Esophagus muscularis mucosa (tissue), 4 donors: ENCODE measurements at places on chromosomes 6 and 20. TPM values are rescaled to one million over a fixed set of nuclear protein-coding genes. Genes with fewer than 3 reads are reported as not detected.

- no peak for DNase-seq
Observed at GRCh38 chr6:87590990-87591389, 1.1 kb downstream of the ORC3 start.

DNA sequence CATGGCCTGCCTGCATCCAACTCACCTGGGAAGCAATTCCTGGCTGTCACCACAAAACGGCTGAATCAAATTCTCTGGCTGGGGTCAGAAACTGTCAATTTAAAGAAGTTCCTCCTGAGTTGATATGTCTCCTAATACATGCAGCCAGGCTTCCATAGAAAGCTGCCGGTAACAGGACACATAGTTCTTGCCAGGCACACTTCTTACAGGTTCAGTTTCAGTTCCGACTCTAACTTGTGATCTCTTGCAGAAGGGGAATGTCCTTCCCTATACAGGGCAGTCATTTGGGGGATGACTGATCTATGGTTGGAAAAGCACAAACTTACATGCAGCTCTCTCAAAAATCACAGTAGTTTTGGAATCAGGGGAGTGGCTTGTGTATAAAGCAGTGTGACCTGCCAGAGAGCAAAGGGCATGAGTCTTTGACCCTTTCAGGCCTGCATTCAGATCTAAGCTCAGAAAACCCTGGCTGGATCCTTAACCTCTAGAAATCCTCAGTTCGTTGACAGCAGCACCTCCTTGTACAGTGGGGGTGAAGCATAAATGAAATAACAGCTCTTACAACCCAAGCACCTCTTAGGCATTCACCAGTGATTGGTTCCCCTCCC is 195.6 kb downstream of the SCP2D1 start:
- DNase-seq = no peak

GRCh38 chr6:41702771-41703494 is 32.5 kb downstream of the TFEB start:
- DNase-seq = no peak

GRCh38 chr6:150531957-150532356 is 67.7 kb upstream of the PLEKHG1 start:
- no peak for DNase-seq

DNA sequence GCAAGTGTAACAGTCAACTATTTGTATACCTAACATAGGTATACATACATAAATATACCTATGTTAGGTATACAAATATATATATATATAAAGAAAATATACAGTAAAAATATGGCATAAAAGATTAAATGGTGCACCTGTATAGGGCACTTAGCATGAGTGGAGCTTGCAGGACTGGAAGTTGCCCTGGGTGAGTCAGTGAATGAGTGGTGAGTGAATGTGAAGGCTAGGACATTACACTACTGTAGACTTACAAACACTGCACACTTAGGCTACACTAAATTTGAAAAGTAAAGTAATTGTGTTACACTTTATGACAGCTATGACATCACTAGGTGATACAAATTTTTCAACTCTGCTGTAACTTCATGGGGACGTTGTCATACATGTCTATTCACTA is 65.6 kb downstream of the CDC5L start:
- DNase-seq = no peak

DNA sequence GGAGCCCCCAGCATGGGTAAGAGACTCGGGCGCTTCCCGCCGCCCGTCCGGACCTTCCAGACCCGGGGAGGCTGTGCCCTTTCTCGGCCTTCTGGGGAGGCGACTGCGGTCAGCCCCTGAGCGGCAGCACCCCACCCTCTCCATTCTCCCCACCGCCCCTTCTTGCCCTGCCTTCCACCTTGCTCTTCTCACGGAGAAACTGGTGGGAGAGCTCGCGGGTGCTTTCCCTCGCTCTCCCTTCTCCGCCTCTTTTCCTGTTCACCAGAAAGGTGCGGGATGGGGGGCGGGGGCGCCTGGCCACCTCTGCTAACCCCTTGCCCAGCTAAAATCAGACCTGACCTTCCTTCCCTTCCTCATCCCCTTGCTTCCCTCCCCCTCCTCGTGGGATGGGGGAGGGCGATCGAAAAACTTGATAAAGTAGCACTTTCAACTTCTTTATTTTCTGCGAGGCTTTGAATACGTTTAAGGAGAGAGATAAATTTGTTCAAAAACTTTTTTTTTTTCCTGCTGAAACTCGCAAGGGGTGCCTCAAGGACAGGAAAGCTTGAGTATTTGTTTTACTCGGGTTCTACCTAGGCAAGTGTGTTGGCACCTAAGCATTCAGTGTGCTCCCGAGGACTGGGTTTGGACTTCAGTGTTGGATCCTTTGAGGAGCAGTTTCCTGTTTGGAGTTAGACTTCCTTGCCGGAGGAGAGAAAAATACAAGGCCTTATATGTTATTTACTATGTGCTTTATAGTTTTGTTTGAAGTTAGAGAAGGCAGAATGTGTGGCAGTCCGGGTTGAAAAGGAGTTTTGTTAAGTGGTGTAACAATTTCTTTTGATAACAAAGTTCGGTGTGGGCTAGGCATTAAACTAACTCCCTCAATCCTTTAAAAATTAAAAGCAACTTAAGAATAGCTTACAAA is 897 bp downstream of the CD2AP start:
- no peak for DNase-seq

GRCh38 chr6:147586044-147586443 is 77.6 kb downstream of the SAMD5 start:
- DNase-seq = no peak

DNA sequence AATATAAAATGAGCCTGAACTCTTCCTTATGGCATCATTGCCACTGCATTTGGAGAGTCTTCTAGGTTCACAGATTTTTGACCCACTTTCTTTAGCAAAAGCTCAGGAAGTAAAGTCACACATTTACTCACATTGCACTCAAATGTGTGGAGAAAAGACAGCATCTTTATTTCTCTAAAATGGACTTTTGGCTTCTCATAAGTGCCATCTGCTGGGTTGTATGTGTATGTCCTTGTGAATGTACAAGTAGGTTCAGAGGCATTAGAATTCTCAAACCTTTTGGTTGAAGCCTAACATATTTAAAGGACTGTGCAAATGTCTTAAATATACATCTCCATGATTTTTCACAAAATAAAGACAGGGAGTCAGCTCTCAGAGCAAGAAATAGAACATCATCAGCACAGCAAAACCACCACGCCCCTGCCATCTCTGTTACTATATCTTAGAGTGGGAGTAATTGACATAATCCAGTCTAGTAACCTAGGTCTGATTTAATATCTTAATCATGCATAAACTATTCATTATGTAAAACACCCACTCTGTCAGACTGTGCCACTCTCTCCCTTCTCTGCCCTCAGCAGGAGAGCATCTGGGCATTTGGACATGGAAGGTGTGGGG is 42.2 kb upstream of the SPTLC3 start:
- DNase-seq = no peak

GRCh38 chr6:47348316-47348863 is 38.7 kb upstream of the TNFRSF21 start:
- no peak for DNase-seq

DNA sequence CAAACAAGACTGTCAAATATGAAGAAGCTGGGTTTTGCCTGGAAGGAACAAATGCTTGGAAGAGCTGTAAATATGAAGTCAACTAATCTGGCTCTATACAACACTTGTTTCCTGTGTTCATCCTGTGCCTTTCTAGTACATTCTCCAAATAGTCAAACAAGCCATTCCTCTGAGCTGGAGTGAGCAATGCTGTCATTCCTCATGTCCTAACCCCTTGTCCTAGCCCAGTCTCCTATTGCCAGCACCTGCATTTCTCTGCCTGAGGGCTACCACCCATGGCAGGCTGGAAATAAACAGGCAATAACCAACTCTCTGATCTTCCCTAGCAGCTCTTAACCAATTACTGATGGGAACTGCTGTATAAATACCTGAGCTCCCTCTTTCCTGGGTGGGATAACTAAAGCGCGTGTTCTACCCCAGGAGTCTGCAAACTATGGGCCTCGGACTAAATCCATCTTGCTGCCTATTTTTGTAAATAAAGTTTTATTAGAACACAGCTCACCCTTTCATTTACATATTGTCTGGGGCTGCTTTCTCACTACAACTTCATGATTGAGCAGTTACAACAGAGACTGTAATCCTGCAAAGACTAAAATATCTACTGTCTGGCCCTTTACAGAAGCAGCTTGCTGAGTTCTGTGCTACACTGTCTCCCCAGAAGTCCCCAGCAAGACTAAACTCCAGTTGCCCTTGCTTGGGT is 13.4 kb downstream of the RIMS4 start:
- DNase-seq = no peak

DNA sequence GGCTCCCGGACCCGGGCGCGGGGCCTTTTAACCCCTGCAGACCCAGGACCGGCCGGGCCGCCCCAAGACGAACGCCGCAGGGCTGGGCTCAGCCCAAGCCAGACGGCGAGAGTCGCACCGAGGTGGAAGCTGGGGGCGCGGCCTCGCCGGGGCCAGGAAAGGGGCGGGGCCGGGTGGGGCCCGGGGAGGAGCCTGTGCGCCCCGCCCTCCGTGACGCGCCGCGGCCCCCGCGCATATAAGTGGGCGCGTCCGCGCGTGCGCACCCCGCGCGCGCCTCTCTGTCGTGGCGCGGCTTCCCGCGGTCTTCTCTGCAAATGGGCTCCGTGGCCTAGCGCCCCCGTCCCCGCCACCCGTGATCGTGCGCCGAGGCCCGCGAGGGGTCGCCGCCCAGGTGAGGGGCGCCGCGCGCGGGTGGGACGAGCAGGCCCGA is at the start of gene PPDPF:
PPDPF (plus strand) TSS at position 262 of the 430 bp plus-strand sequence. CDS start 544 bp downstream, outside the sequence.
- peak; percentile 94 for DNase-seq

DNA sequence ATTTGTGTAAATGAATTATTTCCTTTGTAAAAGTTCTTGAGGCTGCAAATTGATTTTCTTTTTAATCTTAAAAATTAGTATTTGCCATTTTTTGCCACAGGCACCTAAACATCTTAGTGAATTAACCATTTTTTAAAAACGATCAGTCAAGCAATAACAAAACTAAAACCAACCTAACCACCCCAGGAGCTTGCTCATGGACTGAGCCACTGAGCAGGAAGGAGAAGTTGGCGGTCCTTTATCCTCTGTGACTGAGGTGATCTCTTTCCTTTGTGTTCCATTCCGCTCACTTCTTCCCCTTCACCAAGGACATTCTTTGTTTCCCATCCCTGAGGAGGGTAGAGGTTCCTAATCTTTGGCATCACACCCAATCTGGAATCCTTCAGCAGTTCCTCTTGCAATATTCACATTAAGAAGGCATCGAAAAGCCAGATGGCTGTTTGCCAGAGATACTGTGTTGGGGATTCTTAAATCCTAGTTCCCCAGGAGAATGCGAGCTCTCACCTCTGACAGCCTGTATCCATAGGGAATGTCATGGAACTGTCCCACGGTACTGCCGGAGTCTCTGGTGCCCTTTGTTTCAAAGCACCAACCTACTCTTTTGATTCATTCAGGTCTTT is 30.5 kb downstream of the RPRD1B start:
- DNase-seq = no peak

- DNase-seq = no peak
Observed at GRCh38 chr6:150144294-150144868, 1.5 kb downstream of the PPP1R14C start.

The SEL1L2 gene
- not detected for total RNA-seq

The PAK5 gene
- 0.23 TPM for total RNA-seq

The CCN6 gene
- not detected for total RNA-seq

The FERMT1 gene
- total RNA-seq = 0.42 TPM

The RUNX2 gene
- total RNA-seq = 1.0 TPM

The C6orf120 gene
- total RNA-seq = 35.6 TPM

The LRRN4 gene
- 0.42 TPM for total RNA-seq

The TXNDC5 gene
- total RNA-seq = 93.8 TPM

The BMP7 gene
- total RNA-seq = 4.6 TPM

The LTB gene
- total RNA-seq = not detected

The ITCH gene
- total RNA-seq = 53.2 TPM

The RNF8 gene
- 19.4 TPM for total RNA-seq

The DEFB132 gene
- not detected for total RNA-seq
